ENCODE measurements at places on chromosomes 5 and 9. TPM values are rescaled to one million over a fixed set of nuclear protein-coding genes. Genes with fewer than 3 reads are reported as not detected.

The ADAMTS16 gene
- not detected for polyA plus RNA-seq

The BTNL3 gene
- 0.03 TPM for polyA plus RNA-seq

The TNFSF15 gene
- 0.88 TPM for polyA plus RNA-seq

The GDNF gene
- 0.10 TPM for polyA plus RNA-seq

The NDUFS6 gene
- polyA plus RNA-seq, result 58.5 TPM

The HBEGF gene
- polyA plus RNA-seq, result 5.6 TPM

The NPR3 gene
- polyA plus RNA-seq, result 1.8 TPM

The RALGPS1 gene
- polyA plus RNA-seq, result 3.5 TPM

The IRX1 gene
- not detected for polyA plus RNA-seq

The ADAMTS13 gene
- 13.4 TPM for polyA plus RNA-seq

The THBS4 gene
- polyA plus RNA-seq, result 4.3 TPM

The HTR4 gene
- 0.27 TPM for polyA plus RNA-seq

The FBP2 gene
- 0.37 TPM for polyA plus RNA-seq

The DDX4 gene
- not detected for polyA plus RNA-seq

The CDH9 gene
- 0.16 TPM for polyA plus RNA-seq

The SLC46A2 gene
- polyA plus RNA-seq, result 0.40 TPM

The TRIM36 gene
- 1.6 TPM for polyA plus RNA-seq

The AK8 gene
- polyA plus RNA-seq, result 1.4 TPM

The ADAMTS6 gene
- 0.24 TPM for polyA plus RNA-seq

The CDKN2B-AS1 gene
- polyA plus RNA-seq, result 1.5 TPM
